ENCODE measurements at places on chromosomes 6 and 20. TPM values are rescaled to one million over a fixed set of nuclear protein-coding genes. Genes with fewer than 3 reads are reported as not detected.

Gene ALDH5A1
- 11.9 TPM for total RNA-seq

- no peak for DNase-seq
These were observed 22.1 kb upstream of the EYA2 start for GRCh38 chr20:46872328-46873211.

DNA sequence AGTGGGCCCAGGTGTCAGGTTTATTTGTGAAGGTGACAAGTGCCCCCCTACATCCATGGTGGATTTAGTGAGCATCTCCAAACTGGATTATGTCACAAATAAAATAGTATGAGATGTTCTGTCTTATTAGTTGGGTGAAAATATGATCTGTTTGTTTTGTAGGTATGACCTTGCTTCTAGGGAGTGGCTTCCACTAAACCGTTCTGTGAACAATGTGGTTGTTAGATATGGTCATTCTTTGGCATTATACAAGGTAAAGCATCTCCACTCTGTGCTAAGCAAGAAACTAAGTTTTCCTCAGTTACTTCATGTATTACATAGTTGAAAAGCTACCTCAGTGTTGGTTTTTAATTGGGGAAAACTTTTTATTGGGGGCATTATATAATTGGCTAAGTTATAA is 88.4 kb downstream of the ATRN start:
- DNase-seq: no peak

Gene BTBD3
- 17.3 TPM for total RNA-seq

DNA sequence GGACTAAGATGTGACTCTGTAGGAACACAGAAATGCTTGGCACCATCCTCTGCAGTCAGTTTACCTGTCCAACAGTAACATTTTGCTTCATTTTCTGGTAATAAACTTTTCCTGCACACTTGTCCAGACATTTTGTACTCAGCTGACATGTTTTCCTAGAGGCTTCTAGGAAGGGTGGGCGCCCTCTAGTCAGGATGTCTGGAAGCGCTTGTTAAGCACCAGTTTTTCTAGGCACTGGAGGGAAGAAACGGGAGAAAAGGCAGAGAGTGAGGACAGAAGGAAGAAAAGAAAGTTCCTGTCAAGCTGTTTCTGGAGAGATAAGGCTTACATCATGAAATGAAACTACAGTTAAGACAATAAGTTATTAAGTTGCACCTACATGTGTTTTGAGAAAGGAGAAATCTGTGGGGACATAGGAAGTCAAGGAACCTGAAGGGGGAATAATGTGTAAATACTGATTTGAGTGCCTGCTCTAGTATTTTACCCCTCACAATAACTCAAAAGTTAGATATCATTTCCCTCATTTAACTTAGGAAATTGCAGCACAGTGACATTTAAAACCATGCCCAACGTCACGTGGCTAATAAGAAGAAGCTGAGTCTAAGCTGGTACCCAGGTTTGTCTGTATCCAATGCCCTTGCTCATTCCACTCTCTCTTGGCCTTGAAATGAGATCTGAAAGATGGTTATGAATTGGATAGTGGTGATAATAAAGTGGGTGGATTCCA is 42.7 kb upstream of the TNFRSF21 start:
- DNase-seq: no peak

- no peak for DNase-seq
These were observed 236.4 kb upstream of the TENT5A start for GRCh38 chr6:81988871-81989270.

Gene TULP1
- total RNA-seq: not detected

DNA sequence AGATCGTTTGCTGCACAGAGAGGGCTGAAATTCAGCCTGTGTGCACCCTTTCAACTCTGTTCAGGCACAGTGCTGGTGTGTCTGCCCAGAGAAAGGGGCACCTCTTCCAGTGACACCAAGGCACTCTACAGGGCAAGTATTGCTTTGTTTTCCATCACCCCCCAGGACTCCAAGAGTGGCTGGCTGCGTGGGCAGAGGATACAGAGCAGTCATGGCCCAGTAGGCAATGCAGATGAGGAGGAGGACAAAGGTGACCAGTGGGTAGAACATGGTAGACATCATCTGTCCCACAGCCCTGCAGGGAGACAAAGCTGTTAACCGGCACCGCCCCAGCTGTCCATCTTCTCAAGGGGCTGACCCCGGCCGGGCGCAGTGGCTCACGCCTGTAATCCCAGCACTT is 6.7 kb upstream of the NEU1 start:
- no peak for DNase-seq

Gene ZBTB46
- total RNA-seq: 1.2 TPM

DNA sequence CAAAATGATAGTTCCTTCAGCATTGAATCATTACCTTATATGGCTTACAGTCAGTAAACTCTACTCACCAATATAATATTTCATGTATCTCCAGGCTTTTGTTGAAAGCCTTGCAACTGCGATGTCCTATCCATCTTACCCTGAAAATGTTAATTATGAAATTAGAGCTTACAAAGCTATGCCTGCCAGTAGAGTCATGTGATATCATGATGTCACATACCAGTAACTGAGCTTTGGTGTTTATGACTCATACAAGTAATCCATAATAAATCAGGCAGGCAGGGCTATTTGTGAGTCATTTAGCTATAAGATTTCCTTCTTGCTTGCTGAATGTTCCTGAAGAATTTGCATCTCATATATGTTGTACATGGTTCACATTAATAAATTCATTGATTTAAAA is 44.9 kb upstream of the FAM83B start:
- DNase-seq: no peak

- no peak for DNase-seq
These were observed 38.7 kb downstream of the UQCC2 start for GRCh38 chr6:33672808-33673207.

Gene MAS1
- not detected for total RNA-seq

Gene SRMS
- total RNA-seq: not detected

Gene TRIM31
- total RNA-seq: not detected

DNA sequence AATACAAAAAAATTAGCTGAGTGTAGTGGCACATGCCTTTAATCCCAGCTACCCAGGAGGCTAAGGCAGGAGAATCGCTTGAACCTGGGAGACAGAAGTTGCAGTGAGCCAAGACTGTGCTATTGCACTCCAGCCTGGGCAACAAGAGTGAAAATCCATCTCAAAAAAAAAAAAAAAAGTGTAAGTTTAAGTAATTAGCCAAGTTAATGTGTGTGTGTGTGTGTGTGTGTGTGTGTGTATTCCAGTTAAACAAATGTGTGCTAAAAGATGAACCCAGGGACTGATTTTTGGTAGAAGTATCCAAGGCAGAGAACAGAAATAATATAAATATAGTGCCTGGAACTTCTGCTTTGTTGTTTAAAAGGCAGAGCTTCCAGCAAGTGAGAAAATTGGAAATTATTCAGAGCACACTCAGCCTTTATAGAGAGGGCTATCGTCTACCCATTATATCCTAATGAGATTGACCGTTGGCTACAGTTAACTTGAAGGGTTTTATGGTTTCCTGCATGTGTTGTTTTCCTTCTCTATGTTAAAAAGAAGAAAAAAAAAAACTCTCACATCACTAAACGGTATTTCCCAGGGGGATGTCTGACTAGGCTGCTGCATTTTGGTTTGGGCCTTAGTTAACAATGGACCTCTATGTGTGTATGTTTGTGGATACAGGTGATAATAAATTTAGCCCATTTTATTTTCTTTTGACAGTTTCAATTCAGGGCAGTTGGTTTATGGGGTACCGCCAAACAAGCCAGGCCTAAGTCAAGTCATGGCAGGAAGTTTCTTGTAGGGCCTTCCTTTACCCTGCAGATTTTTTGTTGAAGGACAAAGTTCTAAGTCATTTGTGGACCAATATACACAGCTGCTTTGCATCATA is 9.8 kb downstream of the SOX4 start:
- DNase-seq: no peak

Gene SLC2A10
- not detected for total RNA-seq

Gene CCDC170
- 0.15 TPM for total RNA-seq

DNA sequence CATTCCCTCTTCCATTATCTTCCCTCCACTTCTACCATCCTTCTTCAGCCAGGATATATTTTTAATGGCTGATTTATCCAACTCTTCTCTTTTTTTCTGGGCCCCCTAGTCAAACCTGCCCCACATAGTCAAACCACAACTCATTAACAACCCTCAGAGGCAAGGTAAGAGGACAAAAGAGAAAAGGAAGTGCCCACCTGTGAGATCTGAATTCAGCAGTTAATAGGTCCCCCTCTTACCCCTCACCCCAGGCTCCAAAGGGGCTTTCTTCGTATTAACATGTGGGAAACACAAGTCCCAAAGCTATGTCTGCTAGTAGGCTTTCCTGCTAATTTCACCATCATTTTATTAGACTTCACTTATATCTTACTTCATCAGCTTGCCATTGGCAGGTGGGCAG is 44.1 kb upstream of the TSPYL1 start:
- no peak for DNase-seq

- DNase-seq: no peak
These were observed 46.1 kb downstream of the LYRM4 start for GRCh38 chr6:5214570-5215052.

Gene ANKRD66
- total RNA-seq: not detected

DNA sequence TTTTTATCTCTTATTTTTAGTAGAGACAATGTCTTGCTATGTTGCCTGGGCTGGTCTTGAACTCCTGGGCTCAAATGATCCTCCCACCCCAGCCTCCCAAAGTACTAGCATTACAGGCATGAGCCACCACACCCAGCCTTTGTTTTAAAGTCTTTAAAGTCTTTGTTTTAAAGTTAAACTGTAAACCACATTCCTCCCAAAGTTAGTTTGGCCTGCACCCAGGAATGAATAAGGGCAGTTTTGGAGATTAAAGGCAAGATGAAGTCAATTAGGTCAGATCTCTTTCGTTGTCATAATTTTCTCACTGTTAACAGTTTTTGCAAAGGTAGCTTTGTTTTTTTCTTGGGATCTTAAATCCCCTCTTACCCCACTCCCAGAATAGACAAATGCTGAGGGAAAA is 63.8 kb downstream of the UBR2 start:
- no peak for DNase-seq

DNA sequence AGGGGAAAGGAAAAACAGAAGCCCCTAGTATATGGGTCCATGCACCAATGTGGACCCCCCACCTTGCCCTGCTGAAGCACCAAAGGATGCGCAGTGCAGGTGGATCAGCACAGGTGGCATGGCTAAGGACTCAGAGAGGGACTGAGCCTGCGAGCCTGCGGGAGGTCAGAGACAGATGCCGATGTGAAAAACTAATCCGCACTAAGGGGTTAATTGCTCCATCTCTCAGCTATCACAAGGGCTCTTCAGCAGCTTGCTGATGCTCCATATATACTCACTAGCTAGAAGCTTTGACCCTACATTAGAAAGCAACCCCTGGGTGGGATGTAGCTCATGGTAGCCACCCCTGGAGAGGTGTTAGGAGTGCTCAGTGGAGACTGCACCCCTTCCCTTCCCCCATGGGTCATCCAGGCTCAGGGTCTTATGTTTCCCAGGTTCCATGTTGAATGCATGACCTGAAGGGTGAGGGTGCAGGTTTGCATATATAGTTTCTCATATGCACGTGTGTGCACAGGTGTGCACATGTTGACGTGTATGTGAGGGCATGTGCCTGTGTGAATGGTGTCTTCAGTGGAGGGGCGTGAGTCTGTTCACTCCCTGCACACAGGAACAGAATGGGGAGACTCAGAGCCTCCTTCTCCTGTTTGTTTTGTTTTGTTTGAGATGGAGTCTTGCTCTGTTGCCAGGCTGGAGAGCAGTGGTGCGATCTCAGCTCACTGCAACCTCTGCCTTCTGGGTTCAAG is 13.4 kb upstream of the IP6K3 start:
- DNase-seq: no peak

GRCh38 chr6:38057994-38058393 is 238.5 kb downstream of the ZFAND3 start:
- no peak for DNase-seq

GRCh38 chr20:1555952-1556351 is 1.6 kb downstream of the SIRPD start:
- DNase-seq: no peak

DNA sequence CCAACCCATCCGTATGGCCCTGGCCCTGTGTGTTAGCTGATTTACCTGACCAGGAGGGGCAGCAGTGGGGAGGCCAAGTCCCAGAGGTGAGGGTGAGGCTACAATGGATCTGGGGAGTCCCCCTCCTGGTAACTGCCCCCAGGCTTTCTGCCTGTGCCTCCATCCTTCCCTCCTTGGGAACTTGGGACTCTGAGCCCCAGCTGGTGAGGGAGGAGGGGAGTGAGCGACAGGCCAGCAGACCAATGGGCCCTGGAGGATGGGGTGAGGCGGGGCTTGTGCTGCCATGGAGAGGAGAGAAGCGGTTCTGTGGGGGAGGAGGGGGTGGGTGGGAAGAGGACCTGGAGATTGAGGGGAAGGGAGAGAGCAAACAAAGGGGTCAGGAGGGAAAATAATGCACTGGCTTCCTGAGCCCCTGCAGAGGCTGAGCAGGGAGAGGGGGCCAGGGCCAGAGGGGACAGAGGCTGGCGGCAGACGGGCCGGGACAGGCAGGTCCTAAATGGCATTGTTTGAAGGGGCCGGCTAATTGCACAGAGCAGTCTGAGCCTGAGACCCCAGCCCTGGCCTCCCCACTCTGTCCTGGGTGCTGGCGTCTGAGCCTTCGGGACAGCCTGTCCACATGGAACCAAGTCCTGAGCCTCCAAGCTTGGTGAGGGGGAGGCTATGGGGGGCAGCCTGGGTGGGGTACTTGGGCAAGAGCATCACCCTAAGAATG is 17.5 kb downstream of the DNMT3B start:
- no peak for DNase-seq

DNA sequence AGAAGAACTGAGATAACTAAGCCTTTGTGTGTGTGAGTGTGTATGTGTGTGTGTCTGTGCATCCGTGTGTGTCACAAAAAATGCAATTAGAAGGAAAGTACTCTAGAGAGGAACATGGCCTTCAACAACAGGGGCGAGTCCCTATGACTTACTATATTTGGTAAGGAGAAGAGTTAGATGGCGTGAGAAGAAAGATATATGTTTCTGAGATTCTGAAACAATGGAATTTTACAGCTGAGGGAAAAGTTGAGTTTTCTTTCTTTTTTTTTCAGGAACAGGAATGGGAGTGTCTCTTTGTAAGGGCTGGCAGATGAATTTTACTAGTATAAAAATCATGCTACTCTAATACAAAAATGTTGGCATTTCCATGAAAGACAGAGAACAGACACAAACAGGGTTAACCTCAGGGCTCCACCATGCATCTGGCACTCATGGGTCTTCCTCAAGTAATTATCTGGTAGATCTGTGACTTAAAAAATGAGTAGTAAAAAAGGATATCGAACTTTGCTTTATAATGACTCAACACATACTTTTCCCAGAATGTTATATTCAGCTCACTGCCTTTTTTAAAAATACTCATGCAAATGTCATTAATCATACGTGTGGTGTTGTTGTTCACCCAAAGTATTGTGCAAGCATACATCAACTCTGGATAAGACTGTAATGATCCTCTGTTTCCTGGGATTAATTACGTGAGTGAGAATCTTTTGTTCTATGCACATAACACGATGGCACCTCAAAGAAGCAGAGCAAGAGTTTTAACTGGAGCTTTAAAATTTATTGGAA is 12.8 kb upstream of the SASH1 start:
- DNase-seq: no peak

Data from activated T-helper 1 cell treated with anti-CD3 and anti-CD28 coated beads, Interleukin-12 subunit alpha, Interleukin-12 subunit beta, Interleukin-2, Interleukin-4 antibody, amounts not matched to agents 30 ng/mL and 10 ng/mL and 1 ng/mL, durations not matched to agents 14 hours and 24 hours and 36 hours (primary cell).